ENCODE measurements at places on chromosomes 2 and 18.

- DNase-seq = no peak
Measured at GRCh38 chr2:145412155-145412554, 892.2 kb upstream of the ZEB2 start.

- DNase-seq = no peak
Measured at GRCh38 chr2:10610213-10610910, 79.4 kb downstream of the NOL10 start.

GRCh38 chr2:15117409-15118050, 443.6 kb downstream of the NBAS start:
- no peak for DNase-seq

DNA sequence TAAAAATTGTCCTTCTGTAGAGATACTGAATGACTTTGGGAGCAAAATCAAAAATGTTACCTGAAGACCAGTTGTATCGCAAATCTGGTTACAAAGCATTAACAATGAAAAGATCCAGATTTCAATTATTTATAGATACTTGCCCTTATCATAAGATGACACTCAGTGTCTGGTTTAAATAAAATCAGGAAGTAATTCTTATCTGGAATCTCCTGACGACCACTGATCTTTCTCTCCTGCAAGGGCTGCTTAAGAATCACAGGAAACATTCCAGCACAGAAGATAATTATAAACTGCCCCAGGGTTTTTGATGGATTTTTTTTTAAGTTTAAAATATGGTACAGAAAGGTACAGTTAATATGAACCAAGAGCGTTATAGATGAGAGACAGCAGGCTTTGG, 205.7 kb downstream of the ALK start:
- no peak for DNase-seq

DNA sequence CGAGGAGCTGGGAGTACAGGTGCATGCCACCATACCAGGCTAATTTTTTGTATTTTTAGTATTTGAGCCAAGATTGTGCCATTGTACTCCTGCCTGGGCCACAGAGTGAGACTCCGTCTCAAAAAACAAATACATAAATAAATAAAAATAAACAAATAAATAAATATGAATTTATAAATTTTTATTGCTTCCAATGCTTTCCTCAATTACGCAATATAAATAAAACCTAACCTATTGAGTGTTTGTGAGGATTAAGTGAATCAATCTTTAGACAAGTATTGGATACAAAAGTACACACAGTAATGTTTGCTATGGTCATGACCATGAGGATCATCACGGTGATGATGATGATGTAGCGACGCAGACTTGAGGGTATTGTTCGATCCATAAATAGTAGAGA, 257.4 kb downstream of the ASXL3 start:
- DNase-seq = no peak

DNA sequence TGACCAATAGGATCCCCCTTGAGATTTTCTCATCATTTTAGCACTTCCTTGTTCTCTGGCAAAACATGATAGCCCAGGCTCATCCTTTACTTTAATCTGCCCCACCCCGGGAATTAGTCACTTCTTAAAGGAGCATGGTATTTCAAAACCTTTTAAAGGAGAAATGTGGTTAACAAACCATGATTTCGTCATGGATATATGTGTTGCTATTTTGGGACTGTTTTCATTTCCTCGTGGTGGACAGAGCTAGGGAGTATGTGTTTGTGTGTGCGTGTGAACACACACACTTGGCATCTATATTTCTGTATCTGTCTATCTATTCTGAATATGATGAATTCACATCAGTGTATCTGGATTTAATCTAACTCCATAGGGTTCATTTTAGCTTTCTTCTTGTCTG, 128.1 kb downstream of the BIRC6 start:
- no peak for DNase-seq

DNA sequence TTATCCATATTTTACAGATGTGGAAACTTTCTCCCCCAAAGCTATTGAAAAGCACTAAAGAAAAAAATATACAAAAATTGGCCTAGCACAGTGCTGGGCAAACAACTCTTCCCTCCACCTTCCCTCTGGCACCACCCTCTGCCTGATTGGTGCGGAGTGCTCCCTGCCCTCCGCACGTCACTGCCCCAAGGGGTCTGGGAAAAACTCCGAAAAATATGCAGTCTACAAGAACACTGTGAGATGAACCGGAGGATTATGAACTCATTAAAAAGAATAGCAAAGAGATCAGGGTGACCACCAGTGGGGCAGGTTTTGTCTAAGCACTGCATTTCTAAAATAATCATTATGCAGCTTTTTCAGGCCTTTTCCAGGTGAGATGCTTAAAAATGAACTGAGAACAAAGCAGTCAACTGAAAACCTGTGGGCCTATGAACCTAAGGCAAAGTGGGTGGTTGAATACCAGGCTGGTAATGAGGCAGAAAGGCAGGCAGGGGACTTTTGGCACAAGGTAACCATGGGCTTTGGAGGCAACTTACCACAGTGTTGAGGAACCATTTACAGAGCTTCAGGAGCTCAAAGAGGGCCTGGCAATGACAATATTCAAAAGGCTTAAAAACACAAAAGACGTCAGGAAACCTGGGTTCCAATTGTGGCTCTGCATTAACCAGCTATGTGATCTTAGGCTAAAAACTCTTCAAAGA, 57.5 kb downstream of the AAK1 start:
- no peak for DNase-seq

DNA sequence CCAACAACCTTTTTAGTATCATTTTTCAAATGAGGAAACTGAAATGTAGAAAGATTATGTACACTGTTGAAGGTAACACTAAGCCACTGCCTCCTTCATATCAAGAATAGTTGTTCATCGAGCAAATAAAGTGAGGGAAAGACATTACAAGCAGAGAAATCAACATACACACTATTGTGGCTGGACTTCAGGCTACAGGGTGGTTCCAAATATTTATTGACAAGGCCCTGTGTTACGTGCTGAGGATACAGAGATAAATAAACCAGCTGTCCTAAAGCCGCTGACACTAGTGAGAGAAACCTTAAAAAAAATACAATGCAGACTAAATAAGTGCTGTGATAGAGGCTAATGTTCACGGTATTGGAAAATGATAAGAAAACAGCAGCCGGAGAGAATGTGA, 1.9 kb upstream of the LNPK start:
- DNase-seq = no peak

DNA sequence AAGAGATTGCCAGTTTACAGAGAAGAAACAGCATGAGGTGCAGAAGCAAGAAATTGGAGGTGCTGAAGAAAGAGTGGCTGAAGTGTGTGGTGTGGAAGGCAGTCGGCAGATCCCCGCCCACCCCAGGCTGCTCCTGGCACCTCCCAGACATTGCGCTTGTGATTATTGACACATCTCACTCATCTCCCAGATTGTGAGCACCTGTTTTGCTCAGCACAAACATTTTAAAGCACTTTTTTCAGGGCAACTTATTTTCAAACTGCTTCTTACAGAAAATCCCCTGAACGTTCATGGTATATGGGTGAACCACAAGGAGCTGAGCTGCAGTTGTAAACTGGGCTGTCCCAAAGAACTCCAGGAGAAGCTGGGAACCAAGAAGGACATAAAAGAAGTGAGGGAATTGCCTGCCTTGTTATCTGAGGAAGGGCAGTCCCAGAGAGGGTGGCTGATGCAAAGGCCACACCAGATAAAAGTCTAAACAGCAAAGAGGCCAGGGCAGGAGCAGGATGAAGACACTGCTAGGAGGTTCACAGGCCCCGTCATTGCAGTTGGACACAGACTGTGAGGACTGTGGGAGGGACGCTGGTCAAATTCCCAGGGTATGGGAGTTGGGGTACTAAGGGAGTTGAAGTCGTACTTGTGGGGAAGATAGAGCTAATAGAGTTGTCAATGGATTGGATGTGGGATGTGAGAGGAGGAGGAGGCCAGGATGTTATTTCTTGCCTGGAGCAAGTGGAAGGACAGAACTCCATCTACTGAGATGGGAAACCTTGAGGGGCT, 65.1 kb downstream of the INPP4A start:
- DNase-seq = no peak

GRCh38 chr18:27428120-27428519, 243.0 kb upstream of the CHST9 start:
- DNase-seq = no peak

GRCh38 chr18:2555895-2556294, 15.4 kb downstream of the METTL4 start:
- DNase-seq = no peak

DNA sequence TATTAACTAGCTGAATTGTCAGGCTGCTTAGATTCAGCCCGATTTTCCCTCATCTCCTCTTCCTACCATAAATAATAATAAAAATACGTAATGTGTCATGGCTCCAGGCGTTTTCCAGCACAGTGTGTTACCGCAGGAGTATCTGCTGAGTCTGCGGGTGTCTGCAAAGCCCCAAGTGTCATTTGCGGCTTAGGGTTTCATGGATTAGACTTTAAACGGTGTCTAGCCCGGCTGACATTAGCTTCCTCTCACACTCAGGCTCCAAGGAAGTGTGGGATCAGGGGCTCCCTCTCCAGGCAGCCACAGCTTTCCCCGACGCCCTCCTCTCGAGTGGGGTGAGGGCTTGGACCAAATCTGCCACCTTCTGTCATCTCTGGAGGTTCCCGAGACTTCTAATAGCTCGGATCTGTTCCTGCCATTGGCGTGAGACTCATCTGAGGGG, 14.1 kb upstream of the HOXD1 start:
- no peak for DNase-seq

DNA sequence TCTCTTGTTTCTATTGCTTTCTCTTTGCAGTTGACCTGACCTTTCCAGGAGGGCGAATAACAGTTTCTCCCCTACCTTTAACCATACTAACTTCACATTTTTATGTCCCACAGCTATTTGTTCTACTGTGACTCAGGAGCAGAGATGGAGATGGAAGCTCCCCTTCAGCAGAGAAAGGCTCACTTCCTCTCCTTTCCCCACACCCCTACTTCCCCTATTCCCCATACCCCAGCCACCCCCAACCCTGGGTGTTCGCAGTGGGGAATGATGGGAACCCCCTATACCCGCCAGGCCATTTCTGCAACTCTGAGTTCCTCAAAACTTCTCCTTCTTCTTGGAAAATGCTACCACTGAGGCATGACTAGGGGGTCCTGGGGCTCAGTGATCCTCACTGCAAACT, 285.4 kb upstream of the MGAT5 start:
- DNase-seq = no peak

- DNase-seq = no peak
Measured at GRCh38 chr2:200156166-200156835, 150.2 kb upstream of the SPATS2L start.

DNA sequence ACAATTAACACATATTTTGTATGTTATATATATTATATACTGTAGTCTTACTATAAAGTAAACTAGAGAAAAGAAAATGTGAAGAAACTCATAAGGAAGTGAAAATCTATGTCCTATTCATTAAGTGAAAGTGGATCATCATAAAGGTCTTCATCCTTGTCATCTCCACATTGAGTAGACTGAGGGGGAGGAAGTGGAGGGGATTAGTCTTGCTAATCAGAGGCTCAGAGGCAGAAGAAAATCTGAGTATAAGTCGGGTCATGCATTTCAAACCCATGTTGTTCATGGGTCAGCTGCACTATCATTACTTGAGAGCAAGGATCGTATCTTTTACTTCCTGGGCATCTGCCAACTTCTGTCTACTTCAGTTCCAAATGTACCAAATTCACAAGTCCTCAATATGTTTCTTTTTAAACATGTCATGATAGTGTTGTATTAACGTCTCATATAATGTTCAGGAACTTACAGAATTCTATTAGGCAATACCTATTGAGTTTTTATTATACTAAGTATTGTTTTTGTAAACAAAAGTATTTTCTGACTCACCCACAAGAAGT, 208.9 kb upstream of the BOD1L2 start:
- no peak for DNase-seq

Data from stimulated activated CD4-positive, alpha-beta T cell treated with anti-CD3 and anti-CD28 coated beads, Interleukin-12 subunit alpha, Interleukin-12 subunit beta, amount 100 ng/mL, for 24 hours (primary cell).